ENCODE measurements at places on chromosomes 6 and 20.

GRCh38 chr20:13349235-13349604 is 128.1 kb downstream of the ISM1 start:
- DNase-seq: no peak

GRCh38 chr6:157569543-157569942 is 188.6 kb downstream of the ZDHHC14 start:
- no peak for DNase-seq

- DNase-seq: no peak
Measured at GRCh38 chr20:38704136-38704535, 20.1 kb upstream of the SLC32A1 start.

DNA sequence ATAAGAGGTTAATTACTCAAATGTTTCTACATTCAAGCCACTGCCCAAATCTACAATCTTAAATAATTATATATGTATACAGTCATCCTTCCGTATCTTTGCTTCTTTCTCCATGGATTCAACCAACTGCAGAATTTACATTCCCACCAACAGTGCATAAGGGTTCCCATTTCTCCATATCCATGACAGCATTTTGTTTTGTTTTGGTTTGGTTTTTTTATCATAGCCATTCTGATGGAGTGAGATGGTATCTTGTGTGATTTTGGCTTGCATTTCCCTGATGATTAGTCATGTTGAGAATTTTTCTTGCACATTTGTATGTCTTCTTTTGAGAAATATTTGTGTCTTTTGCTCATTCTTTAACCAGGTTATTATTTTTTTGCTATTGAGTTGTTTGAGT is 198.5 kb downstream of the C6orf118 start:
- no peak for DNase-seq

- no peak for DNase-seq
Measured at GRCh38 chr6:12457094-12457493, 166.9 kb downstream of the EDN1 start.
